Stimulated activated CD8-positive, alpha-beta memory T cell treated with anti-CD3 and anti-CD28 coated beads, Interleukin-7, amount 100 ng/mL, for 1 hour (primary cell): ENCODE measurements at places on chromosomes 5 and 9.

DNA sequence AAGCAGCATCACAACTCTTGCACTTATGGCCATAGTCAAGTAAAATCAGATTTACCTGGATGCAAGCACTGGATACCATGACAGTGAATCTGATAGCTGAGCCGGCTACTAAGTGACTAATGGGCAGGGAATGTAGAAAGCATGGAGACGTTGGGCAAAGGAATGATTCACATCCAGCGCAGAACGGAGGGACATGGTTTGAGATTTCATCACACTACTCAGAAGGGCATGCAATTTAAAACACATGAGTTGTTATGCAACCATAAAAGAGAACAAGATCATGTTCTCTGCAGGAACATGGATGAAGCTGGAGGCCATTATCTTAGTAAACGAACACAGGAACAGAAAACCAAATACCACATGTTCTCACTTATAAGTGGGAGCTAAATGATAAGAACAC is 169.1 kb upstream of the PIK3R1 start:
- no peak for DNase-seq

GRCh38 chr5:38595132-38595745 is 38.8 kb upstream of the LIFR start:
- no peak for DNase-seq

- no peak for DNase-seq
These were observed 43.0 kb upstream of the GAS1 start for GRCh38 chr9:86990290-86990689.

GRCh38 chr9:110971705-110972104 is 66.6 kb downstream of the LPAR1 start:
- no peak for DNase-seq

- DNase-seq: no peak
These were observed 105.4 kb upstream of the ATP10B start for GRCh38 chr5:160957312-160957861.

- DNase-seq: no peak
These were observed 247.7 kb downstream of the PJA2 start for GRCh38 chr5:109161914-109162683.

DNA sequence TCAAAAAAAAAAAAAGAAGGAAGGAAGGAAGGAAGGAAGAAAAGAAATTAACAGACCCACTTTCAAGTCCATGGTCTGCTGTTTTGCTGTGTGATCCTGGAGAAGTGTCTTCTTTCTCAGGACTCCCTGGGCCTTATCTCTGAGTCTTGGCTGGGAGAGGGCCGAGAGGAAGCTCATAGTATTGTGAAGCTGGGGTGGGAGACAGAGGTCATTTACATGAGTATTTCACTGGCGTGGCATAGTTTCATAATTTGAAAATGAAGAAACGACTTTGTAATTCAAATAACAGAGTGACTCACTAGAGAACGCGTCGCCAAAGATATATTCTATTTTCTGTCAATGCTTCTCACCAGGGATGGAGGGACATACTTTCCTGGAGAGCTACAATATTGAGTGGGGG is 2.4 kb upstream of the C9orf50 start:
- no peak for DNase-seq

DNA sequence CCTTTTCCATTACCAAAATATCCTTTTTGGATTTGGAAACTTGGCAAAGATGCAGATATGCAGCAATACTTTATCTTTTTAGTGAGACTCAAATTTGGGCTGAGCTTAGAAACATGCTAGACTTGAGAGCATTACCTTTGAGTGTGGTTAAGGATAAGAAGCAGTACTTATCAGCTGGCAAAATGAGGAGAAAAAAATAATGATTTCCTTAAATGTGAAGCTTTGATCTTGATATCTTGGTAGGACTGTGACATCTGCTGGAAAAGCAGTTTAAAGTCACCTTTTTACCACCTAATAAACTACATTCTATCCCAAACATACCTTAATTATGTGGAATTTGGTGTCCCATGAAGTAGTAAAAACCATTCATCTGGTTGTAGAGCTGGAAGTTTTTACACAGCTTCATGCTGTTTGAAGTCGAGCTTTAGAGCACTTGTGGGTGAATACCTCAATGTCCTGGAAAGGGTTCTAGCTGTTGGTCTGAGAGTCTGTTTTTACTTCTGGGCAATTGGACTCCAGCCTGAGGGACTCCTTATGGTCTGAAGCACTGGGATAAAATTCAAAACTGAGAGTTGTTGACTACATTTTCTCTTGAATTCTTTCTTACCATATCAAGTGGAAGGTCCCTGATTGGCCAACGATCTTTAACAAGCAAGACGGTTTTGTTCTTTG is 53.4 kb downstream of the LRRC70 start:
- DNase-seq: no peak

DNA sequence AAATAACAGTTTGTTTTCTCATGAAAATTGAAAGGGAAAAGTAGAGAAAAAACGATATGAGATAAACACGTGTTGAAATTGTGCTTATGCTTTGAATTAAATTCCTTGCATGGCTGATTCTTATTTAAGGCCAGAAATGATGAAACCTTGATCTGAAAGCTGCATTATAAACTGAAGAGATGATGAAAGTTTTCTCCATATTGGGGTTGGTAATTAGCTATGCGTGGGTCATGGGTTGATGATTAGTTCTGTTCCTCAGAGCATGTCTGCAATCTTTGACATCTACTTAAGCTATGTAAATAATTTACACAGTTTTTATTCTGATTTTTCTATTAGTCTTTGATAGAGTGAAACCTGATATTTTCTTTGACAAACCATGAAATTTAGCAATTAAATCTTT is 264.1 kb downstream of the CD180 start:
- DNase-seq: no peak

- no peak for DNase-seq
These were observed 374.8 kb downstream of the NFIB start for GRCh38 chr9:13939134-13939533.

DNA sequence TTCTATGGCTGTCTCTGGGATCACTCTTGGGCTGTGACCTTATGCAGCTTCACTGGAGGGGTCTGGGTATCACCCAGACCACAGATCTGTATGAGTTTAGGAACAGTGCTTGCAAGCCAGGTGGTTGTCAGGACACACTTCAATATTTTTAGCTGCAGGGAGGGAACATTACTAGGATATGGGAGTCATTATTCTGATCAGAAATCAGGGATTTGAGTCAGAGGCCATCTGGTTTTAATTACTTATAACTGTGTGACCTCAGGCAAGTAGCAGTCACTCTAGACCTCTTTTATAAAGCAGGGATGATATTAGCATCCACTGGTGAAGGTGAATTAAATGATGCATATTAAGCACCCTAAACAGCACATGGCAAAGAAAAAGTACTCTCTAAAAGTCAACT is 60.1 kb upstream of the NMUR2 start:
- DNase-seq: no peak

GRCh38 chr5:27810458-27810857 is 772.1 kb upstream of the CDH9 start:
- no peak for DNase-seq

DNA sequence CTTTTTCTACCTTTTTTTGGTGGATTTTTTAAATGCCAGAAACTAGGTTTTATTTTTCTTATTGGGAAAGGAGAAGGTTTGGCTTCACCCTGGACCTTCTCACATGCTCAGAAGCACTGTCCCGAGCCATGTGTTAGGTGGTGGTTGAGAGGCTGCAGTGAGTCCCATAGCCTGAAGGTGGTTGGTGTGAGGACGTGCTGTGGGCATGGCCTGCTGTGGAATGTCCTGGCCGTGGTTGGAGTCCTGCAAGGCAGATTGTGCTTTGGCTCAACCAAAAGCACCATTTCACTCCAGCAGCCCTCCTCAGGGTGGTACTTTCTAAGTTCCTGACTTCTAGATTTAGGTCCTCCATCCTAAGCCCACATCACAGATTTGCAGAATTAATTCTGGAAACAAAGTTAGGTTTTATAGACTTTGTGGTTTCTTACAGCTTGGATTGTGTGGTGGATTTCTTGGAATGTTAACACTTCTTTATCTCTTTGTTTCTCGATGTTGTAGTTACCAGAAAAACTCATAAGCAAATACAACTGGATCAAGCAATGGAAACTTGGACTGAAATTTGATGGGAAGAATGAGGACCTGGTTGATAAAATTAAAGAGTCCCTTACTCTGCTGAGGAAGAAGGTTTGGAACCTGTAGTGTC is 22.6 kb downstream of the OTULIN start:
- no peak for DNase-seq

- DNase-seq: no peak
These were observed 245.8 kb downstream of the SPATA31D1 start for GRCh38 chr9:82234160-82234943.

DNA sequence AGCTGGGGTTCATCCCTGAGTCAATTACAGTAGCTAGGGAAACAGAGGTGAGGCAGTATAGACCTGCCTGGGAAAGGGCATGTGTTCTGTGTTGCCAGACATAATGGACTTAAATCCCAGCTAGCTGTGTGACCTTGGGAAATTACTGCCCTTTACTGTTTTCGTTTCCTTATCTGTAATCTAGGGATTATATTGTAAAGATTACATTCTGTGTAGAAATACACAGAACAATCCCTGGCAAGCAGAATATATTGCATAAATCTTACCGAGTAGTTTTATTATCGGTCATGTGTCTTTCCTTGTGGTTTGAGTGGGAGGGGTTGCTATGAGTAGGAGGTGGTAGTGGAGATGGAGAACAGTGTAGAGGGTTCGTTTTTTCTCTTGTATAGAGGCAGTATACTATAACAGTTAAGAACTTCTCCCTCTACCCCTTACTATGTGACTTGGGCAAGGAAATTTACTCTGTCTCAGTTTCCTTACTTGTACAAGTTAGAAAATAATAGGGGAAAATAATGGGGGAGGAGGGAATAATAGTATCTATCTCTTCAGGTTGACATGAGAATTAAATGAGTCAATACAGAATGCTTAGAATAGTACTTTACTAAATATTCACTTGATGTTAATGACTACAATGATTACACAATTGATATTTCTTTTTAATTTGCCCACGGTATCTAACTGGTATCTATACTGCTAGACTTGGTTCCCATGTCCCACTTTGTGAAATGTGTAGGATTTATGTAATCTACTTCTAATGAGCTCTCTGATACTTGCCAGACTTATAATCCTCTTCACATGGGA is 7.1 kb upstream of the DMXL1 start:
- DNase-seq: no peak

DNA sequence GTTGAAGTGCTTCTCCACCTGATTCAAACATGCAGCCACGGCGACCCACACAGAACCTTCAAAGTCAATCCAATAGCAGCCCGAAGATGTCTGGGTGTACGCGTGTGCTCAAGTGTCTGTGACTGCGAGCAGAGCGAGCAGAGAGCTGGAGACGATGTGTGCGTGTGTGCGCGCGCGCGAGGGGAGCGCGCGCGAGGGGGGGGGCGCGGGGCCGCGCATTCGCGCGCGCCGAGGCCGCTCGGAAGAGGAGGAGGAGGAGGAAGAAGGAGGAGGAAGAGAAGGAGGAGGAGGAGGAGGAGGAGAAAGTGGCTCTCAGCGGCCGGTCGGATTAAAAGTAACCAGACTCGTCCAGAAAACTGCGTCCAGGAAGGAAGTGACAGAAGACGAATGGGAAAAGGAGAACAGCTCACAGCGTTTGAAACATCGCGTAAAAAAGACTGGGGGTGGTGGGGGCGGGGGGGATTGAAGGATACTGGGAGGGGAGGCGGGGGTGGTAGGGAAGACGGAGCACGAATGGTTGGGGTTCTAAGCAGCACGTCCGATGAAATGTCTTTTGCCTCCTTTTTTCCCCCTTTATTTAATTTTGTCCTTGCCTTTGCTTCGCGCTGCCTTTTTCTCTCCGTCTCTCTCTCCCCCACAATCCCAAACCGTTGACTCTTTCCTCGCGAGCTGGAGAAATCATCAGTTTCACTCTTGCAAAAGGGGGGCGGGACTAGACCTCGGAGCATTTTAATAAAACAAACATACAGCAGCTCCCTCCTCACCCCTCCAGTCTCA is at the start of gene MEF2C:
Gene MEF2C (minus strand): TSS at position 126 of the 777 bp plus-strand sequence. CDS start 59,396 bp downstream, outside the sequence.
- no peak for DNase-seq

DNA sequence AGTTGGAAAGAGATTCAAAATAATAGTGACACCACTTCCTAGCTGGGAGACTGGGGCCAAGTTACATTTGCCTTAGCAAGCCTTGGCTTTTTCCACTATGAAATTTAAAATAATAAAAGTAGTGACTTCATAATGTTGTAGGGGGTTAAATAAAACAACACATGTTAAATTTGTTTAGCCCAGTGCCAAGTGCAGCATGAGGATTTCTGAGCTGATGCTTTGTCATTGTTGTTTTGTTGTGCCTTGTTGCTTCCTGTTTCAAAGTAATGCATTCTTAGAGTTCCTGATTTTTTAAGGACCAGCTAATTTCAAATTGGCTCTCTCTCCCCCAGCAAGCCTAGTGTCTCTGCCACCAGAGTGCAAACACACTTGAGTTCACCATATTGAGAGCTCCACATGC is 270.7 kb upstream of the PAPPA start:
- DNase-seq: no peak

- no peak for DNase-seq
These were observed 403.5 kb upstream of the ST8SIA4 start for GRCh38 chr5:101306391-101307137.

GRCh38 chr9:114121227-114122135 is 22.4 kb upstream of the KIF12 start:
- DNase-seq: no peak
